ENCODE measurements at places on chromosomes 5 and 9.

DNA sequence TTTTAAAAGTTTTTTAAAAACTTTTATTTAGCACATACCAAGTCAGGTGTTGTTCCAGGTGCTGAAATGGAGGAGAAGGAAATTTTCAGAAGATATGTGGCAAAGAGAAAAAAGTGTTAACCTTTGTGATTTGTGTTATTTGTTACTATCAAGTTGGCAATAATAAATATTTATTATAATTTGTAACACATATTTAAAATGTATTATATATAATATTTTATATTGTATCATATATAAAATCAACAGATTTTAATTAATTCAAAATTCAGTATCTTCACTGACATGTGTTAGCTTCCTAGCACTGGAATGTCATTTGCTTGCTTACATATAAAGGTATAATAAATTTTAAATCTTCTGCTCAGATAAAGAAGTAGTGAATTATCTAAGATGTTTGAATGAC lies 71.5 kb downstream of the STK32A start:
- no peak for DNase-seq

DNA sequence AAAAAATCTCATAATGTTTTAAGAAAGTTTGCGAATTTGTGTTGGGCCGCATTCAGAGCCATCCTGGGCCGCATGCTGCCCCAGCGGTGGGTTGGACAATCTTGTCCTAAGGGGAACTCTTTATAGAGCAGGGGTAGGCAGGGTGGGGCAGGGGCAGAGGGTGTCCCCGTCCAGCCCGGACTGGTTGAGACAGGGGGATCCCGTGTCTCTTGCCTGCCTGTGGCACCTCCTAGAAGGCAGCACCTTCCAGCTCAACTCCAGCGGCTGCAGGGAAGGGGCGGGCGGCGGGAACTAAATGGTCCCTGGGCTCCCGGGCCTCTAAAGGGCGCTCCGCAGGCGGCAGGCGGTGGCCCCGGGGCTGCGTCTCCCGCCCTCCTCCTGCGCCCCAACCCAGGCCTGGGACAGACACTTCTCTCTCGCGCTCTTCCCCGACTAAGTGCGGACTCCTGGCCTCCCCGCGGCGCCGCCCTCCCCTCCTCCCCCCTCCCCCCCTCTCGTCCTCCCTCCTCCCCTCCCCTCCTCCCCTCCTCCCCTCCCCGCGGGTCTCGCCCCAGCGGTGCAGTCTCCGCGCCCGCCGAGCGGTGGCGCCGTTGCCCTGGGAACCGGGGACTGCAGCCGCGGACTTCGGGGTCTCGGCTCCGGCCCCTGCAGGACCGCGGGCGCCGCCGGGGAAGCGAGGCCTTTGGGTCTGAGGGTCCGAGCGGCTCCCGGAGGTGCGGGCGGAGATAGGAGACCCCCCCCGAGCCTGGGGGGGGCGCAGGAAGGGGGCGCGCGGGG lies 132.6 kb downstream of the MRPL36 start:
- DNase-seq: no peak

DNA sequence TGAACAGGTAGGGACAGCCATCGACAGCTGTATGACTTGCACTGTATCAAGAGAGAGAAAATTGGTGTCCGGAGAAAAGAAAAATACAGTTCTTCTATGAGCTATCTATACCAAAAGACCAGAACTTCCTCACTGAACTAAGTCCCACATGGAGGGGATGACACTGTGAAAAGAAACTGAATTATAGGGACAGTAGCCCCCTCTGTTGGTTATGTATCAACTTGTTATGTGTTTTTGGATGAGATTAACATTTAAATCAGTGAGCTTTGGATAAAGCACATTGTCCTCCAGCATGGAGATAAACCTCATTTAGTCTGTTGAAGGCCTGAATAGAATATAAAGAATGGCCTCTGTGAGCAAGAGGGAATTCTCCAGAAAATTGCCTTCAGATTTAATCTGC lies 176.6 kb upstream of the SH3GL2 start:
- no peak for DNase-seq

GRCh38 chr5:177090813-177091212 lies 4.1 kb downstream of the FGFR4 start:
- no peak for DNase-seq

GRCh38 chr5:11304641-11305040 lies 543.6 kb upstream of the DAP start:
- DNase-seq: no peak

- DNase-seq: no peak
Measured at GRCh38 chr9:447230-448025, 232.8 kb downstream of the DOCK8 start.

- DNase-seq: no peak
Measured at GRCh38 chr5:5523066-5523505, 100.6 kb downstream of the ICE1 start.

DNA sequence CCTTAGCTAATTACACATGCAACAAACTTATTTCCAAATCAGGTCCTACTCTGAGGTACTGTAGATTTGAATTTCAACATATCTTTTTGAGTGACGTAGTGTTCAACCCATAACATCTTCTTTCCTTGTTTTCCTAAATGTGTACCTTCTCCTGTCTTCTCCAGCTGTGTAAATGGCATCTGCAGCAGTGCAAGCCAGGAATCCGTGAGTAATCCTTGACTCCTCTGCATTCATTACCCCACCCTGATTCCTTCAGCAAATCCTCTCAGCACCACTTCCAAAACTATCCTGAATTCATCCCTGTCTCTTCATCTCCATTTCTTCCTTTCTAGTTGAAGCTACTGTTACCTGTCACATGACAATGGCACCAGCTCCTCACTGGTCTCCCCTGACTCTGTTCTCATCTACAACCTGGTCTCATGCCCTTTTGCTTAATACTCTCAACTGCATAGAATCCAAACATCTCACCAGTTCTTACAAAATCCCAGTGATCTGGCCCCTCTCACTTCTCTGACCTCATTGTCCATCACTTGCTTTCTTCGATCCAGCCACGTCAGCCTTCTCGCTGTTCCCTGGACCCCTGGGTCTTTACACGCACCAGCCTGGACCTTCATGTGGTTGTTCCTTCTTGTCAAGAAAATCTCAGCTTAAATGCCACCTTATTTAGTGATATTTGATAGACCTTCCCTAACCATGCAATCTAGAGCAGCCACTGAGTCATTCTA lies 14.6 kb upstream of the TRAF1 start:
- no peak for DNase-seq

- DNase-seq: no peak
Measured at GRCh38 chr5:137659209-137659608, 76.7 kb downstream of the KLHL3 start.

- no peak for DNase-seq
Measured at GRCh38 chr5:168939156-168939800, 360.1 kb upstream of the PANK3 start.

GRCh38 chr5:65061250-65061973 lies 292.7 kb downstream of the CWC27 start:
- DNase-seq: no peak

DNA sequence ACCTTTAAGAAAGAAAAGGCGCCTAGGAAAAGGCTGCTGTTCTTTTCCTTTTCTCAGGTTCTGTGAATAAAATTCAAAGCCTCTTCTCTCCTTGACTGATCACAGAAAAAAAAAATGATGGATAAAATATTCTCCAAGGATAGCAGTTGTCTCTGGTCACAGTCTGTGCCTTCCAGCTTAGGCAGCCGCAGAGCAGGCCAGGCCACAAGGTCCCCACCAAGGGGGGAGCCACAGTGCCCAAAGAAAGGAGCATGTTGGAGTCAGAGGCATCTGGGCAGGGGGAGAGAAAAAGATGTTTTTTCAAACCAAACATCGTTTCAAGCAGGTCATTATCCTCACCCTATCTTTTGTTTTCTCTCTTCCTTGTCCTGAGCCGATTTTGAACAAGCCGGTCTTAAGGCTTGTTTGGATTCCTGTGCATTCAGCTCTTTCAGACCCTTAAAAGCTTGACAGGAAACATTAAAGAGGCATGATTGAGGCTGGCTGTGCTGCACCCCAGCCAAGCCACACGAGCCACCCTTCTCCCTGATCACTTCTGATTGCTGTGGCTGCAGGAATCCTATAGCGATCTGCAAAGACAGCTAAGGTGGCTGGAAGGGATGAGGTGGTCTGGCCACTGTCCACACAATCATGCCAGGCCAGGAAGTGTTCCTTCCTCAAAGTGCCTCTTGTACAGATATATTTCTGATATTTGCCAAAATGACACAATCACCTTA lies 284.6 kb upstream of the TLE4 start:
- DNase-seq: no peak

DNA sequence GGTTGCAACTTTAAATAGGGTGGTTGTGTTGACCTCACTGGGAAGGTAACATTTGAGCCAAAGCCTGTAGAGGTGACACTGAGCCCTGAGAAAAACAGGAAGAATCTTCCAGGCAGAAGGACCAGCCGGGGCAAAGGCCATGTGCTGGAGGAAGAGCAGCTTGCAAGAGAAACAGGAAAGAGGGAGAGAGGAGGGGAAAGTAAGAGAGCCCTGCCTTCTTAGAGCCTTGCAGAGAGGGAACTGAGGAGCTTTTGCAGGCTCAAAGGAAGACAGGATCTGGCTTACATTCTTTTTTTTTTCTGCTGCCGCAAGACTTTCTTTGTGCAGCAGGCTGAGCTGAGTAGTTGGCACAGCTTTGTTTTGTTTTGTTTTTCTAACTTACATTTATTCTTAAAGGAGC lies 17.4 kb downstream of the C9orf153 start:
- no peak for DNase-seq

- no peak for DNase-seq
Measured at GRCh38 chr5:134590992-134591659, 41.5 kb downstream of the SAR1B start.

DNA sequence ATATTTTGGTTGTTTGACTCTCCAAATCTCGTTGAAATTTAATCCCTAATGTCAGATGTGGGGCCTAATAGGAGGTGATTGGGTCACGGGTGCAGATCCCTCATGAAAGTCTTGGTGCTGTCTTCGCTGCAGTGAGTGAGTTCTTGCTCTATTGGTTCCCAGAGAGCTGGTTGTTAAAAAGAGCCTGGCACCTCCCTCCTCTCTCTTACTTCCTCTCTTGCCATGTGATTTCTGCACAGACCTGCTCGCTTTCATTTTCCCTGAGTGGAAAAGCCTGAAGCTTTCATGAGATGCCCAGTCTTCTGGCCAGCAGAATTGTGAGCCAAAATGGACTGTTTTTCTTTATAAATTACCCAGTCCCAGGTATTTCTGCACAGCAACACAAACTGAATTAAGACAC lies 221.6 kb downstream of the MAT2B start:
- DNase-seq: no peak

DNA sequence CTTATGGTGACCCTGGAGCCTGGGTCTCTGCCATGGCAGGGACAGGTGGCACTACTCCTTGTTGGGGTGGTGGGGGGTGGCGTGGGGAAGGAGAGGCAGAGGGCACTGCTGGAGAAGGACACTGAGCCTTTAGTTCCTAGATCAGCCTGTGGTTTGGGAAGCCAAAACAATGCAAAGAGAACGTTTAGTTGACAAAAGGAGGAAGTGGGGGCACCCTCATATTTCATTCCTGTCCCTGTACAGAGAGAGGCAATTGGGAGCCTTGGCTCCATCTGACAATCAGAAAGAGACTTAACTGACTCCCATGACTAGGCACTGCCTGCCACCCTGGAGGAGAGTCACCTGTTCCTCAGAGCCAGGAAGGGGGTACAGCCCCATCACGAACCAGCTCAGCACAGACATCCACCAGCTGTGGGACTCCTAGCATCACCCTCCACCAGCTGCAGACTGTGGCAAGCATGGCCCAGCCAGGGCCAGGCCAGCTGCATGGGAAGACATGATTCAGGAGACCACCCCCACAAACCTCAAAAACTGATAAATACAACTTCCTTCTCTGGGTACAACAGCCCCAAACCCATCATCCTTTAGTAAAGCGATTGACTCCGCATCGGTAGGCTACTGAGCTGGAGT lies 257.5 kb downstream of the HSPA4 start:
- no peak for DNase-seq

DNA sequence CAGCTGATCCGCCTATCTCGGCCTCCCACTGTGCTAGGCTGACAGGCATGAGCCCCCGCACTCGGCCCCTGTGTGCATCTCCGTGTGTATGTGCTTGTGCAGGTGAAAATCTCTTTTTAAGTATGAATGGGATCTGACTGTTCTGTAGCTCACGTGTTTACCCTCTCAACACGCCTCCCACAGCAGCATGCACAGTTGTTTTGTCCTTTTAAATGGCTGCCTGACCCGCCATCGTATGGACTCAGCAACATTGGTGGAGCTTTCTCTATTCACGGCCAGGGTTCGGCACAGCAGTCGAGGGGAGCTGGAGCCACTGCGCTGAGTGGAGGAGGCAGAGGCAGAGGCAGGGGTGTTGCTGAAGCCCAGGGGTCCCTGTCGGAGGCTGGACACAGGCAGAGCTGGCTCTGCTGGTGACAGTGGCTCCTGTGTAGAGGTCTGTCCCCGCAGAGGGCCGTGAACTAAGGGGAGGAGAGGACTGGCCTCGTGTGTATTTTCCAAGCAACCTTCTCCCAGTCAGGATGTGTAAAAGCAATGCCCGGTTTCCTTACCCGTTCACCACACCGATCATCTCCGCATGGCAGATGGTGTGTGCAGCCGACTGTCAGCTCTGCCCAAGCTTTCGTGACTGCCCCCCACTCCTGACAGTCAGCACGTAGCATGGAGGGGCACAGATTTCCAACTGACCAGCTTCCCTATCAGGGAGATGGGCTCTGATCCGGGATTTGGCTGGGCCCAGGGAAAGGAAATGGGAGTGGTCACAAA lies 37.3 kb downstream of the MRPL36 start:
- no peak for DNase-seq

- no peak for DNase-seq
Measured at GRCh38 chr5:36619012-36619635, 12.7 kb downstream of the SLC1A3 start.

- DNase-seq: no peak
Measured at GRCh38 chr5:54295651-54296276, 14.6 kb downstream of the ARL15 start.

- DNase-seq: no peak
Measured at GRCh38 chr5:21823588-21823987, 1029.6 kb downstream of the CDH12 start.

DNA sequence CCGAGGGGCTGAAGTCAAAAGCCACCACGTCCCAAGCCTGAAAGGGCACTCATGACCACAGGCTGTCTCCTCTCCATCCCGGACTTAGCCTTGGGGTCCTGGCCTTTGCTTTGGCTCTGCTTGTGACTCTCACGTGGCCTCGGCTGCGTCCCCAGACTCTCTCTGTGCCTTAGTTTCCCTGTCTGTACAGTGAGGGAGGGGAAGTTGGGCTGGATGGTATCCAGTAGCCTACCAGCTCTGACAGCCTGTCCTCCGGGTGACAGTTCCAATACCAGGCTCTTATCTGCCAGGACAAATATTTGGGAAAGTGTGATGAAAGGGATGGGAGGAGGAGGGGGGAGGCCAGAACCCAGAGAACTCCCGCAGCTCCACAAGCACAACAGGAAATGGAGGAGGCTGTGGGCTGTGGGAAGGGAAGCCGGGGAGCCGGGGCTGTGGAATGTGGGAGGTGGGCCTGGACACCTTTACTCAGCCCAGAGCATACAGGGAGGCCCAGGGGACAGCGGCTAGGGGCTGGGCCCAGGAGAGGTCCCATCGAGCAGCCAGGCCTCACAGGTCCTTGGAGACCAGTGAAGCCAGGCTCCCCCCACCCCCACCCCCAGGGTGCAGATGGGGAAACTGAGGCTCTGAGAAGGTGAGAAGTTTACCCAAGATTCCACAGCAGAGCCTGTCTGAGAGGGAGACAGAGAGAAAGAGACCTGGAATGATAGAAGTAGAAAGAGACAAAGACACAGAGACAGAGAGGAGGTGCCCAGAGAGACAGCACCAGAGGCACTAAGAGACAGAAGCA lies 18.3 kb downstream of the PDGFRB start:
- DNase-seq: no peak

GRCh38 chr5:54162184-54162583 lies 148.2 kb downstream of the ARL15 start:
- DNase-seq: no peak

GRCh38 chr5:137015540-137016116 lies 483.5 kb downstream of the SPOCK1 start:
- DNase-seq: no peak

All from activated CD4-positive, CD25-positive, alpha-beta regulatory T cell (primary cell).